Activated T-helper 1 cell treated with Interleukin-2 at 50 U/mL for 16 hours (primary cell): ENCODE measurements at places on chromosomes 3 and 15.

DNA sequence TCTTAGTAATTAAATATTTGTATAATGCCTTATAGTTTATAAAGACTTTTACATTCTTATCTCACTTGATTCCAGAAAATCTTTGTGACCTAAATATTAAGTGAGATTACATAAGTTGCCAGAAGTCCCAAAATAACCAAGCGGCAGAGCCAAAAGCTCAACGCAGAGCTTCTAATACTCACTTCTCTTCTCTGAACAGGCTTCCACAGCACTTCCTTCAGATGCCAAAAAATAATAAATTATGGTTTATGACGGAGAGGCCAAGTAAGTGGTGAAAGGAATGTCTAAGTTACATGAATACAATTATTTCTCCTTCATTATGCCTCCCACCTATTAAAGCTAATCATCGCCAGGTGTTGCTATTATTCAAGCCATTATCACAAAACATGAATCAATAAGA, 110.3 kb downstream of the GBE1 start:
- no peak for DNase-seq

GRCh38 chr15:49558929-49559328, 61.7 kb downstream of the FAM227B start:
- DNase-seq, result no peak

DNA sequence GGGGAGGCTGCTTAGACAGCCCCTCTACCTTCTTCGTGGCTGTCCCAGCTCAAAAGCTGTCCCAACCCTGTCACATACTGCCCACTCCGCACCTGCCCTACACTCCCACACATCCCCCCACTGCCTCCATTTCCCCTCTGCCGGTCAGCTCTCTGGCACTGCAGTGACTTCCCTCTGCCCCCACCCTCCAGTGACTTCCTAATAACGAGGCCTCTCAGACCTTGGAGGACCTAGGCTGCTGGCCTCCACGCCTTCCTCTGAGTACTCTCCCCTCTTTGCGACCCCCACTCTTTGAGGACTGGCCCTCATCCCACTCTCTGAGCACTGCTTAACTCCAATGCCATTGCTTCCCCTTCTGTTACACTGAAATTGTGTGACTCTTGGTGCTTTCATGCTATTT, 45.3 kb downstream of the KY start:
- DNase-seq, result no peak

GRCh38 chr15:83185561-83185960, 22.1 kb downstream of the HDGFL3 start:
- DNase-seq, result no peak

GRCh38 chr15:29093696-29094343, 175.8 kb downstream of the NSMCE3 start:
- no peak for DNase-seq

DNA sequence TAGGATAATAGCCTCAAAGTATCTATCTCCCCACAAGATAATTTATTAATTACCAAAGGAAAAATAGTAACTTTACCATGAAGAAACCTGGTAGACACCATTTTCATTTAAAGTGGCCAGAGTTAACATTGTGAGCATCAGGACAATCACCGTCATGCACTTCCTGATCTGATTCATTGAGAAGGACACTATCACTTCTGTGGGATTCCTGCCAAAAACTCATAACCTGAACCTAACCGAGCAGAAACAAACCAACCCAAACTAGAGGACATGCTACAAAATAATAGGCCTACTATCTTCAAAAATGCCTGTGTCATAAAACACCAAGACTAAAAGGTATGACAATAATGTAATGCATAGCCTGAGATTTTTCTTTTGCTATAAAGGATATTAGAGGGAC, 39.0 kb downstream of the FSIP1 start:
- no peak for DNase-seq

GRCh38 chr3:178562947-178563232, 26.7 kb downstream of the KCNMB2 start:
- DNase-seq, result no peak
